ENCODE measurements at places on chromosomes 16 and 17.

DNA sequence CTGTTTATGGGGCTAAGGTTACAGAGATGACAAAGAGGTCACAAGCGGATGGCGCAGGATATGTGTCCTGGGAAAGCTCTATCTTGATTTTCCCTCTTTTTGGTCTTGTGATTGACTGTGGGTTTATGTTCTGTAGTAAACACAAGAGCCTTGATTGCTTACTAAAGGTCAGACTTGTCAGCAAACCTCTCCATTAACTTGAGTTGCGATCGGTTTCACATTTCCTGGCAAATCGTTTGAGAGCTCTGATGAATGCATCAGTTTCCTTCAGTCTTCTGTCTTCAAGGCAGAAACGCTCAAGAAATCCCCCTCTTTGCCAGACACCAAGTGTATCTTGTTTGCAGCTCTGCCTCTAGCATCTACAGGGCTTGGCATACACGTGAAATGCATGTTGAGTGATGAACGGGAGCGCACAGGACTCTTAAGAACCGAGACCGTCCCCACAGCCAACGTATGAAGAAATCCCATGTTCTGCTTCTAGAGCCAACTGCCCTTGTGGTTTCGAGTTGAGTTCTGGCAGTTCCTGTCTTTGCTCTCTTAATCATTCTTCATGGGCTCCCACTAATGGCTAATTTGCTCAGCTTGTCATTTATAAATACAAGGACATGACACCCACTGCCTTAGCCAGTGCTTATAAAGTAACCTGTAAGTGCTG lies 143.3 kb downstream of the PITPNC1 start:
- no peak for DNase-seq

DNA sequence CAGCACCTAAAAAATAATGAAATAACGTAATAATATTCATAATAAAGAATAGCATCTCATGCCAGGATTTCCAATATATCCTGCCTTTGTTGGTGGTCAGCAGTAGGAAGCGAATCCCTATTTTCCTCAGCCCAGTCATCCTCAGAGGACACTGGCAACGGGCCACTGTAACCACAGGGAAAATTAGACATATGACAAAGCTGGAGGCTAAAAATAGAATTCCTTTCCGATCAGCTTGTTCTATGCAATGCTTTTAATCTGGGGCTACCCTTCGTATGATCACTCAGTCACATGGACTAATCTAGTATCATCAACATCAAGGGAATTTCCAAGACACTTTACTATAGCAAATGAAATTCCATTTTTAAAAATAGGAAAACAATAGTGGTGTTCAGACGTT lies 246.9 kb upstream of the KCNJ16 start:
- DNase-seq = no peak

DNA sequence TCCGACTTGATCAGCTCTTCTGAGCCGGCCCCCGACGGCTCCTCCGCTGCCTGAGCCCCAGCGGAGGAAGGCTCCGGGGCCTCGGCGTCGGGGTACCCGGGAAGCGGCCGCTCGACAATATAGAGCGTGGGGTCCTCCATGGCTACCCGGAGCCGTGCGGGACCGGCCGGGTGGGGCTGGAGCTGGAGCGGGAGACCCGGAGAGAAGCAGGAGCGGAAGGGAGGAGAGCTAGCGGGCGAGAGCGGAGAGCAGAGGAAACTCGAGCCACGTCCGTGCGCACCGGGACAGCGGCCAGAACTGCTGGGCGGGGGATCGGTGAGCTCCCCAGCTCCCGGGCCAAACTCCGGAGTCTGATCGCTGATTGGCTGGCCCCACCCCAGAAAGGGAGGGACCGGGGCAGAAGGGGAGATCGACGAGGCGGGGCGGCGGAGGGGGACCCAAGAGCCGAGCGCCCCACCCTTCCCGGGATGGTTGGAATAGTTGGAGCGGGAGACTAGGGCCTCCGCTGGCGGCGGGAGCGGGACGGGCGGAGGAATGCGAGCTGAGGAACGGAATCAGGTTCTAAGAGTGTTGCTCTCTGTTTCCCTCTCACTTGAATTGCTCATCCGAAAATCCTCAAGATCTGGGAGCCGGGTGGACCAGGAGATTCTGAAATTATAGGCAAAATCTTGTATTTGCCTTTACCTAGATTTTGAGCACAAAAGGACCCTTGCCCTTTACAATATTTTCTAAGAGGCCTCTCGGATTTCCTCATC lies at the start of gene CAVIN1:
Gene CAVIN1, minus strand, starts transcription at position 299 of the 755 bp plus-strand sequence. Its CDS starts 159 bp downstream, at position 140.
- no peak for DNase-seq

DNA sequence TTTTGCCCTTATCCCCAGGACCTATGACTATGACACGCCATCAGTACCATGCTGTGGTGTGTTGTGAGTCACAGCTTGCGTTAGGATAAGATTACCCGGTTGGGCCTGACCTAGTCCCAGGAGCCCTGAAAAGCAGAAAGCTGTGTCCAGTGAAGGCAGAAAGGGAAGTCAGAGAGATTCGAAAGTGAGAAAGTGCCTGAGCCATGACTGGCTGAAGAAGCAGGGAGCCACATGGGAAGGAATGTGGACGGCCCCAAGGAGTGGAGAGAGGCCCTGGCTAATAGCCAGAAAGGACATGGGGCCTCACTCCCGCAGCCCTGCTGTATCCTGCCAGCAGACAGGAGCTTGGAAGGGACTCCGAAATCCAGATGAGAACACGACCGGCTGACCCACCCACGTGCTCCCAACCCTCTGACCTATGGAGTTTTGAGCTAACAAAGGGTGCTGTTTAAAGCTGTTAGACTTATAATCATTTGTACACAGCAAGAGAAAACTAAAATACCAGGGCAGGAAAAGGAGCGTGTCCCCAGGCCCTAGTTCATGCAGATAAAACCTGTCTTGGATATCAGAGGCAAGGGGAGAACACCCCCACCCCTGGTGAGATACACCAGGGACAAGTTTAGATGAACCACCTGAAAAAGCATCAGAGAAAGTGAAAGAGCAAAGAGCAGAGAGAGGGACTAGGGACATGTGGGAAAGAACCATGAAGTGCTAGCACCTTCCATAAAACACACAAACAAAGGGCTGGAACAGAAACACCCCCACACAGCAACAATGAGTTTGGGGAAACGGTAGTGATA lies 115.3 kb downstream of the SLC39A11 start:
- DNase-seq = no peak

GRCh38 chr17:10318535-10318934 lies 54.3 kb downstream of the MYH13 start:
- DNase-seq = no peak

DNA sequence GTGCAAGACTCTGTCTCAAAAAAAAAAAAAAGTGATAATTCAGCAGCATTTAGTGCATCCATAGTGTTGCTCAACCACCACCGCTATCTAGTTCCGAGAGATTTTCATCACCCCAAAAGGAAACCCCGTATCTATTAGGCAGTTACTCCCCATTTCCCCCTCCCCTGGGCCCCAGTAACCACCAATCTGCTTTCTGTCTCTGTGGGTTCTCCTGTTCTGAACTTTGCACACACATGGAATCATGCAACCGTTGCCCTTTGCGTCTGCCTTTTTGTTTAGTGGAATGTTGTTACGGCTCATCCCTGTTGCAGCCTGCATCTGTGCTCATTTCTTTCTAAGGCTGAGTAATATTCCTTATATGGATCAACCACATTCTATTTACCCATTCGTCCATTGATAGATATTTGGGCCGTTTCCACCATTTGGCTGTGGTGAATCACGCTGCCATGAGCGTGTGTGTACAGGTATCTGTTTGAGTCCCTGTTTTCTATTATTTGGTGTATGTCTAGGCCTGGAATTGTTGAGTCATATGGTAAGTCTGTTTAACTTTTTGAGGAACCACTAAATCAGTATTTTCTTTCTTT lies 8.7 kb upstream of the SYNGR2 start:
- no peak for DNase-seq

DNA sequence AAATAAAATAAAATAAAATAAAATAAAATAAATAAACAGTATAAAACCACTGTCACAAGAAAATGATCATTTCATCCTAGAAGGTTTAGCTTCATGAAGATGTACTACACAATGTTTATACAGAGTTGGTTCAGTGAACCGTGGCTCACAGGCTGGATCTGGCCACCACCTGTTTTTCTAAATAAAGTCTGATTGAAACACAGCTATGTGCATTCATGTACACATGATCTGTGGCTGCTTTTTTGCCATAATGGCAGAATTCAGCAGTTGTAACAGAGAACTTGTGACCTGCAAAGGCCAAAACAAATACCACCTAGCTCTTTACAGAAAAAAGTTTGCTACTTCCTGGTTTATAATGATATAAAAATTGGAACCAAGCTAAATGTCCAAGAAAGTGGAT lies 12.6 kb upstream of the RPRML start:
- DNase-seq = no peak

DNA sequence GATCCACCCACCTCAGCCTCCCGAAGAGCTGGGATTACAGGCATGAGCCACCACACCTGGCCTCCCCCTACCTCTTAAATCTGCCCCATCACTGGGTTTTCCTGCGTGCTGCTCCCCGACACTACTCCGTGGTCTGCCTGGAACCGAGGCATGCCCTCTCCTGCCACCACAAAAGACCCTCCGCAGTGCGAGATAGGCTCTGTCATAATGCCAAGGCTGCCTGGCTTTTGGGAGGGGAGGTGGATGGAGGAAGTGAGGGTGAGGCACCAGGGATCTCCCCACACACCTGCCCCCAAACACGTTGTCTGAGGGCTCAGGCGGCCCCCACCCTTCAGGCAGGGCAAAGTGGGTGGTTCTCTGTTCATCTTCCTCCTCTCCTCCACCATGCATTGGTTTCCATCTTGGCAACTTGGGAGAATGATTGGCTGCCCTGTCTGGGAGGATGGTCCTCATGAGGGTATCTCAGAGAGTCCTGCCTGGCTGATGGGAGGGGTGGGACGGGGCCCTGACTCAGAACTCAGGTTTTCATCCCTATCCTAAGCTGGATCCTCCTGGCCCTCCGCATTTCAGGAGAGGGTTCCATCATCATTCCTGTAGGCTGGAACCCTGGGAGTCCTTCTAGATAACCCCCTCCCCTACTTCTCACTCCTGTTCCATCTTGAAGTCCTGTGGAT lies 23.2 kb downstream of the IGFBP4 start:
- DNase-seq = no peak

DNA sequence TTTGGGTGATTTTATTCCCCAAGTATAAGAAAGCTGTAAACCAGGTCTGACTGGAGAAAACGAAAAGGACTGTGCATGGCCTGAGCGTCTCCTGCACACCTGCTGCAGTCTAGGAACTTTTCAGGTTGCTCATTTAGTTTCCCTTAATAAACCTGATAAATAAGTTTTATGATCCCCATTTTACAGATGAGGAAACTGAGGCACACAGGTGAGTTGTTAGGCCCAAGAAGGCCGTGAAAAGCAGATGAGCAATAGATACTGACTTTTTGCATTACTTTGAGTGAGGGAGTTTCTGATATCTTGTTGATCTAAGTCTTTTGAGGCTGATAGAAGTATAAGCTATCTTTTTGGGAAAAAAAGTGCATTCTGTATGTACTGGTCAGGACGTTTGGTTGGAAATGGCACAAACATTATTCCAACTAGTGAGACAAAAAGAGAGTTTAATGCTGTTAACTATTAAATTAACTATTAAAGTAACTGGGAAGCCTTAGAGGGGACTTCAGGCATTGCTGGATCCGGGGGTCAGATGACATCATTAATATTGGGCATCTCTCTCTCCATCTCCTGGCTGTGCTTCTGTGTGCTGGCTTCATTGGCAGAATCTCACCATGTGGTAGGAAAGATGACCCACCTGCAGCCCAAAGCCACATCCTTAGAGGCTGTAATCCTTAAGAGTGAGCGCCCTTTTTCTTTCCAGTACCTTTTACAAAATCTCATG lies 163.4 kb downstream of the CMIP start:
- no peak for DNase-seq

- DNase-seq = no peak
Measured at GRCh38 chr16:22250522-22250921, 44.4 kb downstream of the EEF2K start.

DNA sequence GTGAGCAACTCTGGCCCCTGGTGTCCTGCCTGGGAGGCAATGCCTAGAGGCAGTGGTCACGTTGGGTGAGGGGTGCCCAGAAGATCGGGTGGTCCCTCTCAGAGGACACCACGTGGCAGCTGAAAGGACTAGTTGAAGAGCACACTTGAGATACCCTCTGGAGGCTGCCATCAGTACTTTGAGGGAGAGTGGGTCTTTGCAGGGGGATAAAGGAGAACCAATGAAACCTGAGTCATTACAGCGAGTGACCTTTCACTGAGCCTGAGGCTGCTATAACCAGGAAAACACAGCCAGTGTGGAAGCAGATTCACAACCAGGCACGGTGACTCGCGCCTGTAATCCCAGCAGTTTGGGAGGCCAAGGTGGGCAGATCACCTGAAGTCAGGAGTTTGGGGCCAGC lies 18.9 kb downstream of the CA4 start:
- DNase-seq = no peak

GRCh38 chr17:30363715-30364202 lies 15.0 kb upstream of the CPD start:
- DNase-seq = no peak

- DNase-seq = no peak
Measured at GRCh38 chr16:69313469-69313868, 2.3 kb downstream of the VPS4A start.

DNA sequence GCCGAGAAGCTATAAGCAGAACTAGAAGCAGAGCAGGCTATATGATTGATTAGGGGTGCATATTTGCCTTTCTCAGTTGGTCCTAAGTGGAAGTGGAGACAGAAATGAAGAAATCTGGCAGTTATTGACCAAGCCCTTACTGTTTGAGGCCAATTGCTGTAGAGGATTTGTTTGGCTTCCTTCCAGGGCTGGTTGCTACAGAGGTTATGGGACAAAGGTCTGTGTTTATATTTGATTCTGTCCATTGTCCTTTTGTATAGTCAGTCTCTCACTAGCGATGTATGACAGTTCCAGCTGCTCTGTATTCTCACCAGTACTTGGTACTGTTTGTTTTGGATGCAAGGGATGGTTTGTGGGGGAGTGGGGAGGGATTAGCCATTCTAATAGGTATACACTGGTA lies 7.3 kb upstream of the ALOX15 start:
- no peak for DNase-seq

- no peak for DNase-seq
Measured at GRCh38 chr17:5200360-5200759, 8.7 kb upstream of the ZNF594 start.

- no peak for DNase-seq
Measured at GRCh38 chr16:1619976-1620375, 7.8 kb downstream of the CRAMP1 start.

DNA sequence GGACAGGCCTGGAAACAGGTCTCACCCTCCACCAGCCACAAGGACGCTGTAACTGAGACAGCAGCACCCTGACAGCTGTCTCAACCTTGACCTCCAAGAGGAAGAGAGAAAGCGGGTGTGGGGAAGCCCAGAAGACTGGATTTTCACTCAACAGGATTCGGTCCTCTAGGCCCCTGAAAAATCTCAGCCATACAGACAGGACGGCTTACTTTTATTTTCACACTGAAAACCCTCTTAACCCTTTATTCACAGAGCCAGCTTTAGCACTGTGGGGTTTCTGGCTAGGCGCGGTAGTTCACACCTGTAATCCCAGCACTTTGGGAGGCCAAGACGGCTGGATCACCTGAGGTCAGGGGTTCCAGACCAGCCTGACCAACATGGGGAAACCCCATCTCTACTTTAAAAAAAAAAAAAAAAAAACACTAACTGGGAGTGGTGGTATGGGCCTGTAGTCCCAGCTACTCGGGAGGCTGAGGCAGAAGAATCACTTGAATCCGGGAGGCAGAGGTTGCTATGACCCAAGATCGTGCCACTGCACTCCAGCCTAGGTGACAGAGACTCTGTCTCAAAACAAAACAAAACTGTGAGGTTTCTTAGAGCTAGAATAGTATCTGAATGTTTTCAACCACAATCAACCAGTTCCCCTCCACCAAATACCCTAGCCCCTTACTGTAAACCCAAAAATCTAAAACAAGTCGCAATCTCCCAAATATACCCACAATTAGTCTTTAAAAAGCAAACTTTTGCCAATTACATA lies 5.3 kb downstream of the ANKRD11 start:
- no peak for DNase-seq

GRCh38 chr16:73058616-73059409 lies 10.9 kb upstream of the ZFHX3 start:
- DNase-seq = no peak

Data from NCI-H1436 treated with DMSO at 0.1 percent for 48 hours (cell line).